HCEC 1CT (cell line): ENCODE measurements at places on chromosomes 3 and 15.

DNA sequence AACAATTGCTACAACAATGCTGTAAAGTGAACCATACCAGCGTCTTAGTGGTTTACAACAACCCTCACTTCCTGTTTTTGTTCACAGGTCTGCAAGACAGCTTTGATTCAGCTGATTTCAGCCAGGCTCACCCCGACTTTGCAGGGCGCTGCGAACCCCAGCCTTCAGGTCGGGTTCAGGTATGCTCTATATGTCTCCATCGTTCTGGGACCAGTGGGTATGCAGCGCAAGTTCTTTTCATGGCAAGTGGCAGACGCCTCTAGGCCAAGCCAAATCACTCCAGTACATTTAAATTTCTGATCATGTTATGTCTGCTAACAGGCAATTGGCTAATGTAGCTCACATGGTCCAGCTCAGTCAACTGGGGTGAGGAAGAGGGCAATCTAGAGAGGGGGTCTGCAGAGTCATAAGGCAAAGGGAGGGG lies 52.4 kb upstream of the RGMA start:
- no peak for DNase-seq

- peak; percentile 81 for DNase-seq
Measured at GRCh38 chr3:149401212-149401925, 23.9 kb upstream of the TM4SF1 start.

- no peak for DNase-seq
Measured at GRCh38 chr3:151275091-151275490, 3.3 kb downstream of the P2RY14 start.

DNA sequence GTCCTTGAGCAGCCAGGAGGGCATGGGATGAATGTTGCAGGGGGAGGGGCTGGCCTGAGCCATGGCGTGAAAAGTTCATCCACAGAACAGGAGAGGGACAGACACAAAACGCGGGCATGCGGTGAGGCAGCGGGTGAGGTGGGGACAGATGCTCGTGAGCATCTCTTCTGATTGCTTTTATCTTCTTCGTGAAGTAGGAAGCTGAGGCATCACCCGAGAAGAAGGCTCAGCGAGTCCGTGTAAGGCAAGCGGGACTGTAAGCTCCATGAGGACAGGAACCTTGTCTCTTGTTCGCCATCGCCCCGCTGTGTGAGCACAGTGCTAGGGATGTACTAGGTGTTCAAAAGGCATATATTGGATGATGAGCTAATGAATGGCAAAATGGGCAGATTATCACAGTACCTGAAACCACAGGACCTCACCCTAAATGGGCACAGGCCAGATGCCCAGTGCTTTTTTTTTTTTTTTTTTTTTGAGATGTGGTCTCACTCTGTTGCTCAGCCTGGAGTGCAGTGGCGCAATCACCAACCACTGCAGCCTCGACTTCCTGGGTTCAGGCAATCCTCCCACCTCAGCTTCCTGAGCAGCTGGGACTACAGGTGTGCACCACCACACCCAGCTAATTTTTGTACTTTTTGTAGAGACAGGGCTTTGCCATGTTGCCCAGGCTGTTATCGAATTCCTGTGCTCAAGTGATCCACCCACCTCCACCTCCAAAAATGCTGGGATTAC lies 46.8 kb downstream of the CPN2 start:
- DNase-seq: no peak

- DNase-seq: no peak
Measured at GRCh38 chr3:161081633-161082032, 23.5 kb downstream of the B3GALNT1 start.
